ENCODE measurements at places on chromosomes 6 and 20.

- DNase-seq: no peak
Measured at GRCh38 chr6:57250348-57250747, 28.2 kb upstream of the RAB23 start.

GRCh38 chr20:48818481-48818987, 9.3 kb downstream of the PREX1 start:
- no peak for DNase-seq

DNA sequence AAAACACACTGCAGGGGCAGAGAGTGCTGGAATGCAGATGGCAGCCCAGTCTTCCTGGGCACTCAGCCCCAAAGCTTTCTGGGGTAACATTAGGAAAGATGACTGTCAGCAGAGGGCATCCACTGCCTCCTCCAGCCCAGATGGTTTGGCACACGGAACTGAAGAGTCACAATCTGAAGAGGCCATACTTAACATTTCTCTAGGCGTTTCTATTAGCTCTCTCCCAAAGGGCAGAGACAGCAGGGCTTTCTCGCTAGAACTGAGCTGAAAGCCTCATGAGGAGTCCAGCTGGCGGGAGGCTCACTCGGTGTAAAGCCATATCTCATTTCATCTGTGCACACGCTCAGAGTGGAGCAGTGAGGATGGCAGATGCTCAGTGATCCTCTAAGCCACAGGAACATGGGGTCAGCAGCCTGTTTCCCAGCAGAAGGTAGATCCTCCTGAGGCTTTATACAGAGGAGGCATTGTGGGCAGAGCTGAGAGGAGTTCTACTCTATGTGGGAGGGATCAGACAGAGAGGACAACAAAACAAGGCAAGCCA, 28.1 kb downstream of the ALDH8A1 start:
- DNase-seq: no peak

GRCh38 chr6:135665935-135666334, 168.4 kb upstream of the AHI1 start:
- no peak for DNase-seq

- no peak for DNase-seq
Measured at GRCh38 chr6:44423306-44423705, 35.8 kb downstream of the CDC5L start.

DNA sequence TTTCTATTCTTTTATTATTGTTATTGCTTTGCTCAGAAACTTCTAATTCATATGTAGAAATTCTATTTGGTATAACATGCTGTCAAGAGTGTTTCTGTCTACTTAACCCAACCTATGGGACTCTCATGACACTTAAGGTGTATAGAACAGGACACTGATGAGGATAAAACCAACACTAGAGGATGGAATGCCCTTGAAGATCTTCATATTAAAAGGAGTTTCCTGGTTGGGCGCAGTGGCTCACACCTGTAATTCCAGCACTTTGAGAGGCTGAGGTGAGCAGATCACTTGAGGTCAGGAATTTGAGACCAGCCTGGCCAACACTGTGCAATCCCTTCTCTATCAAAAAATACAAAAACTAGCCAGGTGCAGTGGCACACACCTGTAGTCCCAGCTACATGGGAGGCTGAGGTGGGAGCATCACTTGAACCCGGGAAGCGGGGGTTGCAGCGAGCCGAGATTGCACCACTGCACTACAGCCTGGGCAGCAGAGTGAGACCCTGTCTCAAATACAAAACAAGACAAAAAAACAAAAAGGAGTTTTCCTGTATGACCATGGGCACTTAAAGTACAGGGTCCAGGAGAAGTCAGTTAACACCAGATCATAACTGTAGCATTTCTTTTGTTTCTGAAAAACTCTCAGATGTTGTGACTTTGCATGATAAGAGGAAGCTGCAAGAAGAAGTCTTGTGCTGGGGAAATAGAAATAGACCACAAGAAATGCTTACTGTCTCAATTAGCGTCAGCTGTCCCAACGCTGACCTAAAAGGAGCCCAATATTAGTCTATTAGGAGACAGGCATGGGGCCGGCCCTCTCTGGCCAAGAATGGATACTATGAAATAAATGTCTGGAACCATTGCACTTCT, 38.9 kb upstream of the CD2AP start:
- DNase-seq: no peak

DNA sequence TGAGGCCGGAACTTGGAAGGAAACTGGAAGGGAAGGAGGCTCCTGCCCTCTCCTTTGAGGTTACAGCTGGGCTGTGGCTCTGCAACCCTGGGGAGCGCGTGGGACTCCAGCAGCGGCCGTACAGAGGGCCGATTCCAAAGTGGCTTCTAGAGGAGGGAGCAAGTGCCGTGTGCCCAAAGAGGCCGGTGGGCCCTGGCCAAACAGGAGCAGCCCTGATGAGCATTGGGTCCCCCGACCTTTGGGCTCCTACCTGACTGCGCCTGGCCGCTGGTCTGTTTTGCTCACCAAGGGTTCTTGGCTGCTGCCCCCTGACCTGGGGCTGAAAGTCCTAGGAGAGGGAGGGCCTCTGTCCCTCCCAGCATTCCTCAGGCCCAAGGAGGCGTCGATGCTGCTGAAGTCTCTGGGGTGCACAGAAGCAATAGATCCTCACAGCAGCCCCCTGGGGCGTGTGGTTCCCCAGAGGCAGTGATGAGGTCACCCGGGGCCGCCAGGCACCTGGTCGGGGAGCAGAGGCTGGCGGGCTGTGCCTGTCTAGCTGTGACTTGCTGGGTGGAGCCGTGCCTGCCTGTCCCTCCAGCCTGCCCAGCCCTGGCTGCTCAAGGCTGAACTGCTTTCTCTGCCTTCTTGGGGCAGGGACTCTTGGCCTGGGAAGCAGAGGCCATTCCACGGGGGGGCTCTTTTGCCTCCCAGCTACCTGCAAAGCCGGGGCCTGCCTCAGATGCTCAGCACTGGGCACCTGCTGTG, 9.8 kb downstream of the RBM38 start:
- no peak for DNase-seq

GRCh38 chr6:17268114-17268513, 13.0 kb upstream of the RBM24 start:
- DNase-seq: no peak

DNA sequence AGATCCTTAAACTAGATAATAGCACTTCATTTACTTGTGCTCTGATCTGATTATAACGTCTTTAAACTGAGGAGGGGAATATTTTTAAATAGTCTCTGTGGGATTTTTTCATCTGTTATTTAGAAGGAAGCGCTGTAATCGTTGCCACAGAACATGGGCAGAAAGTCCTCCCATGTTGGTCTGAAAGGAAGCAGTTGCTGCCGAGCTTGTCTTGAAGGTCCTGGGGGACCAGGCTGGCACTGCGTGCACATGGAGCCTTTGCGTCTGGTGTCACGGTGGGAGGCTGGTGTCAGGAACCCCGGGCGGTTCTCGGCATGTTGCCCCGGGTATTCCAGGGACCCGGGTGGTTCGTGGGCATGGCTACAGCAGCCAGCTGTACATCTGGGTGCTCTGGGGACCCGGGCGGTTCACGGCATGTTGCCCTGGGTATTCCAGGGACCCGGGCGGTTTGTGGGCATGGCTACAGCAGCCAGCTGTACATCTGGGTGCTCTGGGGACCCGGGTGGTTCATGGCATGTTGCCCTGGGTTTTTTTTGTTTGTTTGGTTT, 11.5 kb downstream of the TPD52L2 start:
- no peak for DNase-seq

DNA sequence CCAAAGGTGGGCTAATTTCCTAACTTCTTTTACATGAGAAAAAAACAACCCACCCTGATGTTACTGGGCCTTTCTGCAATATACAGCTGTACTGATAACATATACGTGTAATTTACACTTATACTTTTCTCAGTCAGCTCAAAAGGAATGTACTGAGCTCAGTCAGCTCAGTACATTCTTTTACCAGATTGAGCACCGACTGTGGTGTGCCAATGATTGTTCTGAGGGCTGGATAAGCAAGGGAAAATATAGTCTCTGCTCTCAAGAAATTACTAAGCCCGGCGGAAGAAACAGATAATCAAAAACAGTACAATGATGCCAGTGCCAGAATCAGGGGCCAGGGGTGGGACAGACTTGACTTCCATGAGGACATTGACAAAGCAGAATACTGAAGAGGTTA, 10.0 kb upstream of the BLOC1S5 start:
- no peak for DNase-seq
